ENCODE measurements at places on chromosomes 7 and 10. TPM values are rescaled to one million over a fixed set of nuclear protein-coding genes. Genes with fewer than 3 reads are reported as not detected.
A peak's percentile ranks its signal among the peaks of the same experiment; 100 is the strongest.

The PPP1R9A gene
- 13.8 TPM for polyA plus RNA-seq

The PLXDC2 gene
- 35.3 TPM for polyA plus RNA-seq

DNA sequence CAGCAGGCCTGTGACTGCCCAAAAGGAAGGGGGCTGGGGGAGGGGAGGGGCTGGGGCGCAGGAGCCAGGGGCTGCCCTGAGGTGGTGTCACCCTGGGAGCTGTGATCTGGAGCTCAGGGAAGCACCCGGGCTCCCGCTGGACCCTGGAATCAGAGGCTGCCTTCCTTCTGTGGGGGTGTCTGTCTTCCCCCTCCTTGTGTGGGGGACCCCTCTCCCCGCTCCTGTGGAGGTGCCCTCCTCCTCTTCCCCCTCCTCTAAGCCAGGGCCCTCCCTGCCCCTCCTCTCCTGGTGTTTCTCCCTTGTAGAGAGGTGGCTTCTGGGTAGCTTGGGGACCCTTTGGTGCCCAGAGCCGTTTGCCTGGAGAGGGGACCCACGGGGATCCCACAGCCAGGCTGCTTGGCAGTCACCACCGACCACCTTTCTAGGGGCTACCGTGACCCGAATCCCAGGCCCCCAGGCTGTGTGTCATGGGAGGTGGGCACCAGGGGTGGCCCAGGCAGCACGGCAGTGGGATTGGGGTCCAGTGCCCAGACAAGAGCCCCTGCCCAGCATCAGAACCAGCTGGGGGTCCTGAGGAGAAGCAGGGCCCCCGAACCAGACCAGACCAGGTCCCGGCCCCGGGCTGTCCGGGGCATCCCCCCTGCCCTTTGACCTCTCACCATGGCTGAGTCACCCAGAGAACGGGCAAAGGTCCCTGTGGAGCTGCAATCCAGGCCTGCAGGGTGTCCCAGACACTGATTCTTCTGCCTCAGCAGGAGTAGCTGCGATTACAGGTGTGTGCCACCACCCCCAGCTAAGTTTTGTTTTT, 741 bp downstream of the PRAP1 start:
- no peak for DNase-seq

The LIPJ gene
- polyA plus RNA-seq = not detected

The SCART1 gene
- polyA plus RNA-seq = 2.4 TPM

The PROSER2 gene
- polyA plus RNA-seq = 4.8 TPM

DNA sequence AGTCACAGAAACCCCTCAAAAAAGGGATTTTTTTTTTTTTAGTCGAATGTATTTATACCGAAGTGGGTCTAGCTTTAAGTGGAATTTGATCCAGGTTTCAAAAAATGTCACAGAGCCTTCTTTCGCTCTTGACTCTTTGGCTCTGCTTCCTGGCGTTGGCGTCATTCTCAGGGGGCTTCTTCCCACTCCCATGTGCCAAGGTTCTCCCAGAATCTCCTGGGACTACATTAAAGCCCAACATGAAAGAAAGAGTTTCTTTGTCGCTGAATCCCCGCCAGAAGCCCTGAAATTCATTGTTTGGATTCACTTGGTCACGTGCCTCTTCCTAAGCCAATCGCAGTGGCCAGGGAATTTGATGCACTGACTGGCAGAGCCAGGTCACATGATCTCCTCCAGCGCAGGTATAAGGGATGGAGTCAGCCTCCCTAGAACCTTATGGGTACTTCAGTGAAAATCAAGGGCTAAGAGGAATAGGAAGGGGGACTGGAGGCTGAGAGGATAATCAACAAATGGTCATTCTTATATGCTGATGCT, 101.2 kb downstream of the RPS24 start:
- DNase-seq = no peak

GRCh38 chr10:29389935-29390334, 101.1 kb downstream of the LYZL1 start:
- DNase-seq = no peak

The AKR1C2 gene
- polyA plus RNA-seq = 17.9 TPM

DNA sequence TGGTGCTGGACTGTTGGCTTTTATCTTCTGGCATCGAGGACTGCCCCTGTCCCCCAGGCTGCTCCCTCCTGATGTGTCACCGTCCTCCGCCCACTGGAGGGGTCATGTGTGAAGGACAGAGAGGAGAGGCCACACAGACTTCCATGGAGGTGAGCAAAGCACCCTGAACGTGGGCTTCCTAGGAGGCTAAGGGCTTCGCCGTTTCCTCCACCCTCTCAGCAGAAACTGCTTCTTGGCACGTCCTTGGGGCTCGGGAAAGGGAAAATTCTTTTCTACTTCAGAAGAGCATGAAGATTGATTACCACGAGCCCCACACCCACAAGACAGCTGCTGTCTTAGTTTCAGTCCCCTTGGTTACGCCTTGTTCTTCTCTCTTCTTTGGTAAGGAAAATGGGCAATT, 218.2 kb downstream of the CCDC3 start:
- peak; percentile 73 for DNase-seq

DNA sequence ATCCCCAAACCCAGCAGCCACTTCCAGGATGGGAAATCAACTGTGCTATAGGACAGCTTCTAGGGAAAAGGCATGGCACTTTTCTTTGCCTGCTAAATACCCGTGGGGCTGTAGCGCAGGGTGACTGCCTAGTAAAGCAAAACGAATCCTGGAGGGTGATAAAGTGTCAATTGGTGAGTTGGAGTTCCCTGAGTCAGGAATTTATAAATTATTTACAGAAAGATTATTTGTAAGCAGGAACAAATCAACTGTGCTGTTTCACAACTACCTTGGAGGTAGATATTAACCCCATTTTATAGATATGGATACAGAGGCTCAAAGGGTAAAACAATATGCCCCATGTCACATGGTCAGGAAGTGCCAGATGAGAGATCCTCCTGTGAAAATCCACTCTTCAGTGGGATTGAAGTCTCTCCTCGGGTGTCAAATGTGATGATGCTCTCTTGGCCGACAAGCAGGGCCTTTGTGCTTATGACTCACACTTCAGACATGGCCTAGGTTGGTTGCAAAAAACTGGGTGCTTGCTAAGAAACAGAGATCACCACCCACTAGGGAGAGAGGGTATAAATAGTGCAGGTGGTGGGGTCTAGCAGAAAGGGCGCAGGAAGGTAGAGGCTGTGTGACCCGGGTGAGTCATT, 383.2 kb upstream of the ZMIZ1 start:
- no peak for DNase-seq

The SLC26A3 gene
- polyA plus RNA-seq = not detected

- no peak for DNase-seq
Measured at GRCh38 chr7:4113271-4113670, 568.8 kb upstream of the FOXK1 start.

GRCh38 chr7:48113275-48113674, 24.2 kb downstream of the UPP1 start:
- DNase-seq = no peak

Data from muscle of back (tissue), 13 donors.